ENCODE measurements at places on chromosomes 7 and 10.

GRCh38 chr7:132548489-132549078, 27.7 kb downstream of the PLXNA4 start:
- no peak for DNase-seq

- no peak for DNase-seq
Measured at GRCh38 chr10:84293574-84294016, 34.8 kb upstream of the CCSER2 start.

GRCh38 chr7:82677493-82677892, 233.9 kb upstream of the CACNA2D1 start:
- DNase-seq: no peak

- no peak for DNase-seq
Measured at GRCh38 chr10:34407324-34407805, 407.7 kb downstream of the PARD3 start.

GRCh38 chr10:94617389-94617944, 66.1 kb upstream of the CYP2C18 start:
- DNase-seq: no peak

- DNase-seq: no peak
Measured at GRCh38 chr7:11155883-11156282, 182.2 kb downstream of the PHF14 start.

- DNase-seq: no peak
Measured at GRCh38 chr7:105538339-105538738, 6.3 kb downstream of the RINT1 start.

Measured in GM12878 (cell line).